ENCODE measurements at places on chromosomes 11 and 22. TPM values are rescaled to one million over a fixed set of nuclear protein-coding genes. Genes with fewer than 3 reads are reported as not detected.

GRCh38 chr11:70490723-70491558 lies 92.6 kb downstream of the CTTN start:
- DNase-seq, result no peak
- no peaks in the 10 kb centered on the region for H3K27me3 ChIP-seq
- H3K4me1 ChIP-seq, result no peaks in the 10 kb centered on the region
- H3K27ac ChIP-seq, result no peak overlapping the region
- no peaks in the 10 kb centered on the region for H3K36me3 ChIP-seq

GRCh38 chr22:41621099-41621910 lies at the start of gene XRCC6:
XRCC6 (plus strand) TSS chr22:41621295; CDS start chr22:41622005, 710 bp downstream.
- no peaks in the 10 kb centered on the region for H3K27me3 ChIP-seq
- H3K4me3 ChIP-seq, result peak within 1 kb of the TSS; percentile 76
- peak within 1 kb of the TSS; percentile 96 for H3K27ac ChIP-seq
- H3K4me1 ChIP-seq, result peaks cover 9% of the 10 kb centered on the region

- H3K4me3 ChIP-seq, result no peak overlapping the region
- peak overlapping the region; percentile 80 for H3K27ac ChIP-seq
- peaks cover 15% of the 10 kb centered on the region for H3K4me1 ChIP-seq
- no peaks in the 10 kb centered on the region for H3K36me3 ChIP-seq
Measured at GRCh38 chr22:39432361-39432811, 24.4 kb upstream of the MGAT3 start.

DNA sequence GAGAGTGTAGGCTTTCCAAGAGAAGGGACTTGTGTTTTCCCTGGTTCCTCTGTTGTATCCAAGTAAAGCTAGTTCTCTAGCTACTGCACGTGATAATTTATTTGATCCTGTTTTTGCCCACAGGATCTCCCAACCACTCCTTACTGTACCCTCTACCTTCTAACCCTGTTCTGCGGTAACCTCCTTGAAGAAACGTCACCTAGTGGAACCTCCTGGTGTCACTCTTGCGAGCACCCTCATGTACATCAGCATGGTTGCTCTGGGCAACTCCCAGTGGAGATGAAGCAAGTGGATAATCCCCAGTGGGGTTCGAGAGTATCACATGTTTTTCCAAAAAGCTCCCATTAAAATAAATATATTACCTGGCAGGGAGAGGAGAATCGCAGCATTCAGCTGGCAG lies 108.9 kb upstream of the CLMP start:
- no peaks in the 10 kb centered on the region for H3K36me3 ChIP-seq
- H3K4me1 ChIP-seq, result no peaks in the 10 kb centered on the region
- no peak overlapping the region for H3K27ac ChIP-seq
- H3K27me3 ChIP-seq, result no peaks in the 10 kb centered on the region
- no peak overlapping the region for H3K4me3 ChIP-seq
- DNase-seq, result no peak

DNA sequence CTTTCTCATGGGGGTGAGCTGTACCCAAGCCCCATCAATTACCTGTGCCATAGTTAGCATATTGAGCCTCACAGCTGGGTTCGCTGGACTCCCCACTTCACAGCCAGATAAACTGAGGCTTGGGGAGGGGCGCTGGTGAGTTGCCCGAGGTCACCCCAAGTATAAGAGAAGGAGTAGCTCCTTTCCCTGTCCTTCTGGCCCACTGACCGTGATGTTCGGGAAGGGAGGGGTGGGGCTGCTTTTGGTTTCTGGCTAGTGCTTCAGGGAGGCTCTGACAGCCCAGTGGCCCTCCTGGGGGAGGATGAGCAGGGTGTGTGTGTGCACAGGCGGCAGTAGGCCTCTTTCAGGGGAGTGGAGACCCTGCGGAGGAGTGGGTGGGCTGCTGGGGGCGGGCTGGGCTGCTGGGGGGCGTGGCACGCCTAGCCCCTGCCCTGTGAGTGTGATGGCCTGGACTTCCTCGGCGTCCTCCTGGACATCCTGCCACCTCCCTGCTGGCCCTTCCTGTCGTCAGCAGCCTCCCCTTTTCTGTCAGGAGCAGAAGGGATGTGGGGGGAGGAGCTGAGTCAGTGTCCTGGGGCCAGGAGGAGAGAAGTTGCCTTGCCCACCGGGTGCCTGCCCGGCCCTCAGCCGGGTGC lies 50.3 kb downstream of the TRIOBP start:
- H3K36me3 ChIP-seq, result no peaks in the 10 kb centered on the region
- H3K27me3 ChIP-seq, result no peaks in the 10 kb centered on the region
- H3K4me1 ChIP-seq, result peaks cover 43% of the 10 kb centered on the region
- peak overlapping the region; percentile 74 for H3K4me3 ChIP-seq

GRCh38 chr22:26168330-26168851 lies 871 bp upstream of the SEZ6L start:
- H3K4me1 ChIP-seq, result no peaks in the 10 kb centered on the region
- no peak for DNase-seq
- H3K4me3 ChIP-seq, result no peak overlapping the region
- peaks cover 5% of the 10 kb centered on the region for H3K27me3 ChIP-seq
- H3K36me3 ChIP-seq, result no peaks in the 10 kb centered on the region
- no peak overlapping the region for H3K27ac ChIP-seq

- H3K27me3 ChIP-seq, result no peaks in the 10 kb centered on the region
- DNase-seq, result no peak
- H3K36me3 ChIP-seq, result no peaks in the 10 kb centered on the region
- H3K4me3 ChIP-seq, result no peak overlapping the region
- H3K4me1 ChIP-seq, result no peaks in the 10 kb centered on the region
Measured at GRCh38 chr11:31089117-31089516, 280.4 kb downstream of the DCDC1 start.

- peak within 1 kb of the TSS; percentile 98 for H3K27ac ChIP-seq
- no peaks in the 10 kb centered on the region for H3K27me3 ChIP-seq
- DNase-seq, result peak; percentile 96
- no peaks in the 10 kb centered on the region for H3K36me3 ChIP-seq
- H3K4me3 ChIP-seq, result peak within 1 kb of the TSS; percentile 64
- H3K4me1 ChIP-seq, result peaks cover 14% of the 10 kb centered on the region
Measured at GRCh38 chr11:64284048-64284961, at the start of gene BAD. BAD (minus strand) TSS chr11:64284665; CDS start chr11:64284368, 297 bp downstream.

- no peak for DNase-seq
- no peaks in the 10 kb centered on the region for H3K4me1 ChIP-seq
- H3K4me3 ChIP-seq, result no peak overlapping the region
- H3K27ac ChIP-seq, result no peak overlapping the region
- H3K27me3 ChIP-seq, result no peaks in the 10 kb centered on the region
- no peaks in the 10 kb centered on the region for H3K36me3 ChIP-seq
Measured at GRCh38 chr11:91608677-91609076, 615.9 kb upstream of the FAT3 start.

- no peaks in the 10 kb centered on the region for H3K36me3 ChIP-seq
- DNase-seq, result no peak
- no peaks in the 10 kb centered on the region for H3K27me3 ChIP-seq
- H3K27ac ChIP-seq, result no peak overlapping the region
- H3K4me1 ChIP-seq, result no peaks in the 10 kb centered on the region
Measured at GRCh38 chr11:36016263-36016662, 72.4 kb downstream of the LDLRAD3 start.

DNA sequence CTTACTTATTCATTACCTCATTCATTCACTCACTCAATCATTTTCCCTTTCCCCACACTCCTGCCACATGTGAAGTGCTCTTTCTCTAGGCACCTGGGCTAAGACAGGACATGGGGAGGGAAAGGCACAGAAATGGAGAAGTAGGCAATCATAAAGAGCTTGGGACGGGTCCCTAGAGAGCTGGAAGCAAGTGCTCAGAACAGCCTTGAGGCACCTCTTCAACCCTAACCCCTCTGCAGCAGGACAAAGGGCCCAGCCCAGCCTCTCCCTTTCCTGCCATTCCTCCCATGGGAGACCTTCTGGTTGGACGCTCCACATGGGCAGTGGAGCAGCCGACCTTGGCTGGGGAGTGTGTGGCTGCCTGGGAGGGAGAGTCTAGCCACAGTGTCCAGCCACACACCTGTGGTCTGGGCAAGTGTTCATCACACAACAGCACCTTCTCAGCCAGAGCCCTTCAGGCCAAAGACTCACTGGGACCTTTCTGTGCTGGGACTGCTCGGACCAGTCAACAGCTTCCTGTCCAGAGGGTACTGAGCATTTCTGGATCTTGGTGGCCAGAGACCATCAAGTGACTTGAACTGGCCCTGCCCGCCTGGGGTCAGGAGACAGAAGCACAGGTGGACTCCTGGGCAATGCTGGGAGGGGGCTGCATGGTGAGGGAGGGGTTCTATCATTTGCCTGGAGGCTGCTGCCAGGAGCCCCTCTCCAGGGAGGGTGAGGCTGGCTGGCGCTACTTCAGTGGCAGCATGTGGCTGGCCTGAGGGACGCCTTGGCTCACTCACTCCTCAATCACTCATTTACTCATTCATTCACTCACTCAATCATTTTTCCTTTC lies 1.0 kb upstream of the MUC5AC start:
- H3K4me1 ChIP-seq, result no peaks in the 10 kb centered on the region
- no peaks in the 10 kb centered on the region for H3K36me3 ChIP-seq
- no peak for DNase-seq
- H3K27ac ChIP-seq, result no peak overlapping the region
- no peaks in the 10 kb centered on the region for H3K27me3 ChIP-seq
- H3K4me3 ChIP-seq, result no peak overlapping the region

DNA sequence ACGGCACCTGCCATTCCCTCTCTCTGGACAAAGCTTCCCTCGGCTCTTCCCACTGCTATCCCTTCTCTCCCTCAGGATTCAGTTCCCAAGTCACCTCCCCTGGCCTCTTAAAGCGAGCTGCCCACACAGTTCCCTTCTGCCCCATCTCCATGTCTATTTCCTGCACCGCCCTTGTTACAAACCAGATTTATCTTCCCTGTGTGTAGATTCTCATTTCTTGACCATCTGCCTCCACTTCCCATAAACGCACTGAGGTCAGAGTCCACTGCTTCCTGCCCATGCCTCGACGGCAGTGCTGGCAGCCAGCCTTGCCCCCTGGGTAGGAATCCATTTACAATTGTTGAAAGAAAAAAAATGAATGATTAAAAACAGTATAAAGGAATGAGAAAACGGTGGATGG lies 11.6 kb upstream of the APOBEC3B start:
- DNase-seq, result no peak
- H3K36me3 ChIP-seq, result no peaks in the 10 kb centered on the region
- no peak overlapping the region for H3K4me3 ChIP-seq
- no peak overlapping the region for H3K27ac ChIP-seq
- H3K27me3 ChIP-seq, result no peaks in the 10 kb centered on the region

DNA sequence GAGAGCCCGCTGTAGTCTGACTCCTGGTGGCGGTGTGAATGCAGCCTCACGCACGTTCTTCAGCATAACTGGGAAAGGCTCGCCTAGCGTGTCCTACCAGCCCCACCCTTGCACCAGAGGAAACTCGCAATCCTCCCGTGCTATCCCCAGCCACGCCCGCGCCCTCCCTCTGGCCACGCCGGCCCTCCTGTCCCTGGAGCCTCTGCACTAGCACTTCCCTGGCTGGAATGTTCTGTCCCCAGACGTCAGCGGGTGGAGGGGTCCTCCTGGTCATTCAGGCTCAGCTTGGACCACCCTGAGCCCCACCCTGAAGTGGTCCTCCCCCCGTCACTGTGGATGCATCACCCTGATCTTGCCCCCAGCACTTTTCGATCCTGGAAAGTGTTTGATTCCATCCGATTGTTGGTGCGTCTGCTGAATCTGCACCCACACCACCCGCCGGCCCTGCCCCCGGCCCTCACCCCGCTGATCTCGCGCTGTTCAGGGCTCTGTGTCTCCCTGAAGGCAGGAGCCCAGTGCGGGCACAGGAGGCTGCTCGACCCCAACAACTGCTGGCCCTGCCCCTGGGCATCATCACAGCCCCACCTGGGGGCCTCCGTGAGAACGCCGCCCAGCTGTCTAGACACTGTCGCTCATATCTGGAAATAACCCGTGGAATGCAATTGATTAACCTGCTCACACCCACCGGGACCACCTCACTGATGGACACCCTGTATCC lies 437.0 kb downstream of the TBC1D22A start:
- no peaks in the 10 kb centered on the region for H3K27me3 ChIP-seq
- no peaks in the 10 kb centered on the region for H3K4me1 ChIP-seq
- DNase-seq, result no peak
- no peak overlapping the region for H3K4me3 ChIP-seq
- H3K36me3 ChIP-seq, result no peaks in the 10 kb centered on the region
- H3K27ac ChIP-seq, result no peak overlapping the region

GRCh38 chr11:108122166-108122628 lies 830 bp downstream of the ACAT1 start:
- no peaks in the 10 kb centered on the region for H3K4me1 ChIP-seq
- H3K36me3 ChIP-seq, result no peaks in the 10 kb centered on the region
- H3K4me3 ChIP-seq, result peak overlapping the region; percentile 88
- no peaks in the 10 kb centered on the region for H3K27me3 ChIP-seq
- H3K27ac ChIP-seq, result peak overlapping the region; percentile 96
- DNase-seq, result peak; percentile 27

DNA sequence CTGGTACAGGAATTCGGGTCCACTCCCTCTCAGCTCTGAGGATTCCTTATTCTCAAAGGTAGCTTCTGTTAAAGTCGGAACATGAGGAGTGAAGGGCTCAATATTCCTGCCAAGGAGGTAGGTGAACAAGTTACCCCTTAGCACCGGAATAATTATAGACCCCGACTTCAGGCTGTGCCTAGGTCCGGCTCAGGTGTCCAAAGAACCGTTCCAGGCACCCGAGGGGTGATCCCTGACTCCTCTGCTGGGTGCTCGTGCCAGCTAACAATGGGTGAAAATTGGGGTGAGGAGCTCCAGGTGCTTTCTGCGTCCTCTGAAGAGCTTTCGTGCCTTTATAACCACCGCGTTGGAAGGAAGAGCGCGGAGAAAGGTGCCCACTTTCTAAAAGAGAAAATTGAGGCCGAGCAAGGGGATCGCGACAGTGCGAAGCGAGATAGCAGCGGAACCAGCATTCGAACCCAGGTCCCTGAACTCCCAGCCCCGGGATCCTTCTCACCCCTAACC lies 393 bp downstream of the CYB561A3 start:
- no peaks in the 10 kb centered on the region for H3K4me1 ChIP-seq
- H3K4me3 ChIP-seq, result peak overlapping the region; percentile 81
- H3K27ac ChIP-seq, result peak overlapping the region; percentile 97

DNA sequence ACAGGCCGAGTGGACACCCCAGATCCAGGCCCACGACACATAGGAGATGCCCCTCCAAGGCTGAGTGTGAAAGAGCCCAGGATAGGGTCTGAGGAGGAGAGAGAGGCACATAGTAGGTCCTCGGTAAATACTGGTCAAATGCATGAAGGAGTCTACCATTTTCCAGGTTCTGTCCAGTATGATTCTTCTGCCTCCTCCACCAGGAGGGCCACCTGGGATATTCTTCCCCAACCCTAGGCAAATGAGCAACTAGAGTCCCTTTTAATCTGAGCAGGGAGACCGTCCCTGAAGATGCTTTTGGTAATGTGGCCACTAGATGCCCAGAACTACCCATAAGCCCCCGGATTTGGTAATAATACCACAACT lies 6.7 kb downstream of the PDGFB start:
- DNase-seq, result no peak
- no peak overlapping the region for H3K4me3 ChIP-seq
- no peak overlapping the region for H3K27ac ChIP-seq
- peaks cover 26% of the 10 kb centered on the region for H3K4me1 ChIP-seq

Gene FJX1
- total RNA-seq, result 6.2 TPM

Gene INSC
- 0.24 TPM for total RNA-seq

Gene CSF2RB
- 3.5 TPM for total RNA-seq

Gene CARD18
- total RNA-seq, result not detected

Gene TMEM191B
- not detected for total RNA-seq
